Fibroblast of villous mesenchyme (primary cell): ENCODE measurements at places on chromosomes 7 and 10. TPM values are rescaled to one million over a fixed set of nuclear protein-coding genes. Genes with fewer than 3 reads are reported as not detected.

The ATOH7 gene
- under 0.01 TPM in 1 of 2 replicates, not detected in the other for total RNA-seq

The ASAH2 gene
- total RNA-seq: 1.3 and 1.6 TPM in 2 replicates

The PRPS1L1 gene
- total RNA-seq: not detected in 2 replicates

The TRPV5 gene
- total RNA-seq: not detected in 2 replicates

The LRRC72 gene
- total RNA-seq: not detected in 2 replicates

The BEND7 gene
- total RNA-seq: under 0.01 and 0.64 TPM in 2 replicates

The HABP2 gene
- not detected in 2 replicates for total RNA-seq

The PIK3AP1 gene
- total RNA-seq: under 0.01 TPM in 1 of 2 replicates, not detected in the other

The OGA gene
- total RNA-seq: 80.3 and 93.1 TPM in 2 replicates

The SEMA3D gene
- total RNA-seq: 3.0 and 4.8 TPM in 2 replicates

The ANKRD61 gene
- not detected in 2 replicates for total RNA-seq

The FKBP9 gene
- total RNA-seq: 224 and 265 TPM in 2 replicates

The OPALIN gene
- total RNA-seq: not detected in 2 replicates

The SYT15B gene
- total RNA-seq: 0.32 TPM in 1 of 2 replicates, not detected in the other

The ZPBP gene
- not detected in 2 replicates for total RNA-seq

The TMEM139 gene
- total RNA-seq: not detected in 2 replicates

The CCDC172 gene
- total RNA-seq: not detected in 2 replicates

The ARL5B gene
- 18.0 and 22.9 TPM in 2 replicates for total RNA-seq

The PLXDC2 gene
- 12.6 and 19.0 TPM in 2 replicates for total RNA-seq

The HPSE2 gene
- 5.6 and 12.2 TPM in 2 replicates for total RNA-seq

The SFXN3 gene
- 81.6 and 97.0 TPM in 2 replicates for total RNA-seq

The NUTM2A gene
- total RNA-seq: under 0.01 and 0.43 TPM in 2 replicates

The CLRN3 gene
- total RNA-seq: not detected in 2 replicates

The RSPH10B gene
- total RNA-seq: under 0.01 TPM in 1 of 2 replicates, not detected in the other

The TRIM74 gene
- total RNA-seq: not detected in 2 replicates
